Natural killer cell treated with Interleukin-12 subunit alpha and Interleukin-12 subunit beta and Interleukin-15 and Interleukin-18, amount 100 ng/mL, for 72 hours (primary cell): ENCODE measurements at places on chromosomes 13 and 19. TPM values are rescaled to one million over a fixed set of nuclear protein-coding genes. Genes with fewer than 3 reads are reported as not detected.

DNA sequence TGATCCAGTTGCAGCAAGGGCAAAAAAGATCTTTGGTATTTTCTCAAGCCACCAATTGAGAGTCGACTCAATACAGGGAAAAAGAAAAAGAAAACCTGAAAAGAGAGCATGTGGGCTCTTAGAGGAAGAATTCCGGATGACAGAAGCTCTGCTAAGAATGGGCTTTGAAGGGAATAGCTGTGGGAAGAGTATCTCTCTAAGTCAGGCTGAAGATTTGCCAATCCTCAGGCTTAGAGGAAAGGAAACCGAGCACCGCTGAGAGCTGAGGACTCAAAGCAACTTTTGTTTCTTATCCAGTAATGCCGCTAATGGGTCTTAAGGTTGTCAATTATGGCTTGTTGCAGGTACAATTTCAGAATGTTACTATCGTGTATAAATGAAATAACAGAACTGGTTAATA lies 166.4 kb downstream of the EFNB2 start:
- no peaks in the 10 kb centered on the region for H3K4me1 ChIP-seq
- no peak overlapping the region for H3K27ac ChIP-seq
- H3K36me3 ChIP-seq, result peaks cover 4% of the 10 kb centered on the region
- no peak for DNase-seq
- peaks cover 10% of the 10 kb centered on the region for H3K27me3 ChIP-seq
- no peak overlapping the region for H3K4me3 ChIP-seq

Gene DACH1
- not detected for total RNA-seq

DNA sequence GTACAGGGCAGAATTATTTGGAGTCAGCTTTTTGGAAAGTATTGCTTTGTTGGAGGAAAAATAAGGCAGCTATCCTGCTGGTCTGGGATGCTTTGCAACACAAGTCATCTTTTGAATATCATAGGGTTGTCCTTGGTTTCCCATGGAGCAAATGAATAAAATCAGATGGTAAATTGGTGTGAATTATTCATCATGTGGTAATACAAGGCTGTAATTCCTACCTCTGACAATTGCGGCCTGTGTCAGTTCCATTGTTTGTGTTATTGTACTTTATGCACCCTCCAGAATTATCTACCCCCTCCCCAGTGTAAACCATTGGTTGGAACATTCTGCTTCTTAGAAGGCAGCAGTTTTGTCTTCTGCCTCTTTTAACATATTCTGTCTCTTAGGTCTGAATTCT lies 46.2 kb downstream of the RNASEH2B start:
- H3K4me1 ChIP-seq, result peaks cover 5% of the 10 kb centered on the region
- no peak for DNase-seq
- peaks cover 11% of the 10 kb centered on the region for H3K36me3 ChIP-seq
- no peak overlapping the region for H3K27ac ChIP-seq
- H3K4me3 ChIP-seq, result no peak overlapping the region

DNA sequence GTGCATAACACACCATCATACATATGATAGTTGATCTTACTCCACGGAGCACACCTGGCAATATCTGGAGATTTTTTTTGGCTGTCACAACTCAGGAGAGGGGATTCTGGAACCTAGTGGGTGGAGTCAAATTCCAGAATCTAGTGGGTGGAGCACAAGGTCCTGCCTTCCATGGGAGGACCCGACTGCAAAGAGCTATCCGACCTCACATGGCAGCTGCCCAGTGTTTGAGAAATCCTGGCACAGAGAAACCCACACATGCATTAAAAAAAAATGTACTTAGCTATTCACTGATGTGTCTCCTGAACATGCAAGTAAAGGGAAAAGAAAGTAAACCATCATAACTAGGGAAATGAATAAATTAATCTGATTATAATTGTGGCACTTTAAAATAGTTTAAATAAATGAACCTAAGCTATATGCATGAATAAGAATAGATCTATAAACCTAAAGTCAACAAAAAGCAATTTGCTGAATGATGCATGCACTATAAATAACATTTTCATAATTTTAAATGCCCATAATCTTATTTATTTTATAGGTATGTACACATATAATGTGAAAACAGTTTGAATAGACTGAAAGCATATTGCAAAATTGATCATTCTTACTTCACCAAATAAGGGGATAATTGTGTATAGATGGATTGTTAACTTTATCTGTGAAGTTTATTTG lies 300.3 kb downstream of the MYO16 start:
- H3K4me1 ChIP-seq, result no peaks in the 10 kb centered on the region
- no peaks in the 10 kb centered on the region for H3K27me3 ChIP-seq
- no peak for DNase-seq
- H3K4me3 ChIP-seq, result no peak overlapping the region
- H3K36me3 ChIP-seq, result no peaks in the 10 kb centered on the region

DNA sequence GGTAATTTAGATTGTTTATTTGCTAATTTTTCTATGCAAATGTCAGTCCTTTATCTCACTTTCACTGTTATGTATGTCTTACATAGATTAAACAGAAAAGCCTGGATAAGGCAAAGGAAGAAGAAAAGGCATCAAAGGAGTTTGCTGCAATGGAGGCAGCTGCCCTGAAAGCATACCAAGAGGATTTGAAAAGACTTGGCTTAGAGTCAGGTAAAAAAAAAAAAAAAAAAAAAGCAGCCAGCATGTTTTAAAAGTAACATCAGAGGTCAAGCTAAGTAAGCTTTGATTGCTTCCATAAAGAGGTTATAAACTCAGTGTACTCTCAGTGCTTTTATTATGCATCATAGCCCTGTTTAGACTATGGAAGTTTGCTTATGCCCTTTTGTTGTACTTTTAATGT lies 3.8 kb downstream of the WBP4 start:
- no peaks in the 10 kb centered on the region for H3K27me3 ChIP-seq
- DNase-seq, result no peak
- H3K4me1 ChIP-seq, result peaks cover 17% of the 10 kb centered on the region
- H3K4me3 ChIP-seq, result no peak overlapping the region
- H3K36me3 ChIP-seq, result peaks cover 13% of the 10 kb centered on the region
